Right lung (tissue), 10 donors: ENCODE measurements at places on chromosomes 12 and 14. TPM values are rescaled to one million over a fixed set of nuclear protein-coding genes. Genes with fewer than 3 reads are reported as not detected.

Gene ACYP1
- 56.9 TPM for polyA plus RNA-seq

Gene MFAP5
- 1.4 TPM for polyA plus RNA-seq

Gene PABPN1
- polyA plus RNA-seq = 216 TPM

GRCh38 chr14:100110816-100111215, 45.6 kb downstream of the EVL start:
- no peak for DNase-seq

- no peak for DNase-seq
Measured at GRCh38 chr12:32115404-32116104, 8.9 kb downstream of the BICD1 start.
